ENCODE measurements at places on chromosomes 5 and 9. TPM values are rescaled to one million over a fixed set of nuclear protein-coding genes. Genes with fewer than 3 reads are reported as not detected.

GRCh38 chr5:151448038-151448985 is 909 bp downstream of the SLC36A1 start:
- peak overlapping the region; percentile 83 for H3K4me3 ChIP-seq
- H3K27me3 ChIP-seq: no peaks in the 10 kb centered on the region
- no peaks in the 10 kb centered on the region for H3K36me3 ChIP-seq

- no peak overlapping the region for H3K4me3 ChIP-seq
- no peaks in the 10 kb centered on the region for H3K4me1 ChIP-seq
- no peaks in the 10 kb centered on the region for H3K27me3 ChIP-seq
- no peaks in the 10 kb centered on the region for H3K36me3 ChIP-seq
These were observed 6.4 kb downstream of the IL3 start for GRCh38 chr5:132066871-132067270.

DNA sequence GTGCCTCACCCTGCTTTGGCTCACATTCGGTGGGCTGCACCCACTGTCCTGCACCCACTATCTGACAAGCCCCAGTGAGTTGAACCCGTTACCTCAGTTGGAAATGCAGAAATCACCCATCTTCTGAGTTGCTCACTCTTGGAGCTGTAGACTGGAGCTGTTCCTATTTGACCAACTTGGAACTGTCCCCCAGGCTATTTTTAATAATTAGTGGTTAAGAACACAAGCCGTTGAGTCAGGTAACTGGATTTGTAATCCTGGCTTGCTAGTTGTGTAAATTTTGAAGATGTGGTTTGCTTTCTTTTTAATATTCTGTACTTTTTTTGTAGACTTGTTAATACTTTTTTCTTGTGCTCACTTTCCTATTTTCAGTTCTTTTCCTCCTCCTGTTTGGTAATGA is 81.2 kb downstream of the CNTLN start:
- no peak overlapping the region for H3K4me3 ChIP-seq
- H3K36me3 ChIP-seq: no peaks in the 10 kb centered on the region
- ATAC-seq: no peak

LRRC26 gene
- not detected for total RNA-seq

- no peak overlapping the region for H3K4me3 ChIP-seq
- no peaks in the 10 kb centered on the region for H3K27me3 ChIP-seq
- no peak for ATAC-seq
- no peak overlapping the region for H3K27ac ChIP-seq
- H3K36me3 ChIP-seq: no peaks in the 10 kb centered on the region
These were observed 67.5 kb downstream of the APBA1 start for GRCh38 chr9:69604568-69605219.

GRCh38 chr9:97853844-97854695 is 1.0 kb downstream of the FOXE1 start:
- H3K36me3 ChIP-seq: no peaks in the 10 kb centered on the region
- no peak overlapping the region for H3K27ac ChIP-seq
- peak; percentile 31 for ATAC-seq
- peaks cover 54% of the 10 kb centered on the region for H3K4me1 ChIP-seq

- no peaks in the 10 kb centered on the region for H3K36me3 ChIP-seq
- no peak overlapping the region for H3K4me3 ChIP-seq
- no peaks in the 10 kb centered on the region for H3K27me3 ChIP-seq
- ATAC-seq: no peak
- H3K27ac ChIP-seq: no peak overlapping the region
- H3K4me1 ChIP-seq: no peaks in the 10 kb centered on the region
These were observed 23.6 kb upstream of the CEMIP2 start for GRCh38 chr9:71791875-71792274.

GRCh38 chr5:98349990-98350365 is 423.5 kb upstream of the RGMB start:
- H3K4me1 ChIP-seq: no peaks in the 10 kb centered on the region
- H3K4me3 ChIP-seq: no peak overlapping the region
- H3K27ac ChIP-seq: no peak overlapping the region
- H3K36me3 ChIP-seq: no peaks in the 10 kb centered on the region
- H3K27me3 ChIP-seq: no peaks in the 10 kb centered on the region

ALG2 gene
- total RNA-seq: 32.3 TPM

KCNV2 gene
- not detected for total RNA-seq

- no peak overlapping the region for H3K4me3 ChIP-seq
- no peaks in the 10 kb centered on the region for H3K4me1 ChIP-seq
- H3K27ac ChIP-seq: no peak overlapping the region
These were observed 8.3 kb downstream of the NANS start for GRCh38 chr9:98064623-98065392.

GRCh38 chr5:34639852-34640626 is 16.1 kb upstream of the RAI14 start:
- no peaks in the 10 kb centered on the region for H3K27me3 ChIP-seq
- no peak overlapping the region for H3K4me3 ChIP-seq
- H3K36me3 ChIP-seq: no peaks in the 10 kb centered on the region

DNA sequence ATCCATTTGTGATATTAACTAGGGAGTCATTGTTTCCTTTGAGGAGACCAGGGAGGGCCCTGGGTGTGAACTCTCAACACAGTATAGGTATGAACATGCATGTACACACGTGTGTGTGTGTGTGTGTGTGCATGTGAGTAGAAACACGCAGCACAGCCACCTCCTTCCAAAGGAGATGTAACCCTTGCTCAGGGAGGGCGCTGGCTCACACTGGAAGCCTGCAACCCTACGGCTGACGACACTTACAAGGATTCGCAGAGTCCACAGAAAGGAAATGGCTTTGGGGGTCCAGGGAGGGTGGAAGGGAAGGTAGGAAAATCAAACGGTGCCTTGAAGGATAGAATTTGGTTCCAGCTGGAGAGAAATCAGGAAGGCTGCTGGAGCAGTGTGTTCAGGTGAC is 21.9 kb downstream of the TRIP13 start:
- no peaks in the 10 kb centered on the region for H3K4me1 ChIP-seq
- no peak for ATAC-seq
- no peaks in the 10 kb centered on the region for H3K36me3 ChIP-seq
- H3K27ac ChIP-seq: no peak overlapping the region
- no peaks in the 10 kb centered on the region for H3K27me3 ChIP-seq

SLC45A2 gene
- total RNA-seq: not detected

SLC6A7 gene
- total RNA-seq: not detected

DNA sequence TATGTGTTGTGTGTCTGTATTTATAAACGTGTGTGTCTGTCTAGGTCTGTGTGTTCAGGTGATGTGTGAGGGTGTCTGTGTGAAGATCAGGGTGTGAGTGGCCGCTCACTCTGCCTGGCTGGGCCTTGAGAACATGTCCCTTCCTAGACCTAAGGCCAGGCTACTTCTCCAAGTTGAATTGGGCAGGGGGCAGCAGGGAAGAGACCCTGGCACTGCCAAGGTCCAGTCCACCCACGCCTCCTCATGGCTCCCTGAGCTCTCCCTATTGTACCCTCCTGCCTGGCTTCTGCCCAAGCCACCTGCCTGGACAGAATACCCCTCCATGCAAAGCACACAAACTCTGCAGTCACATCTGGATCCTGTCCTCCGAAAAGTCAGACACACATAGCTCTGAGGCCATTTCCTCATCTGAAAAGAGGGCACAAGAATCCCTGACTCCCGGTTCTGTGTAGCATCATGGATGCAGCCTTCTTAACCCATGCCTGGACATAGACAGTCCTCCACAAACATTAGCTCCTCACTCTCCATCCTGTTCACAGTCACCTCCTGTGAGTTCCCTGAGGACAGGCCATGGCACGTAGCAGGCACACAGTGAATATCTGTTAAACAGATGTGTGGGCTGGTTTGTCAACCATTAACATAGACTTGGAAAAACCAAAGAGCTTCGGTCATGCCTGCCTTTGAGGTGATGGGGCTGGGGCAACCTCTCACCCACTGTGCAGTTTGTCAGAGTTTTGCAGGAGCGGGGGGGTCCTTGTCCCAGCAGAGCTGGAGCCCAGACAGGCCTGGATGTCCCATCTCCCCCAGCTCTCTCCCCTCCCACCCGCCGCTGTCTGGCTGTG is 167.8 kb upstream of the MVB12B start:
- no peaks in the 10 kb centered on the region for H3K4me1 ChIP-seq
- peaks cover 25% of the 10 kb centered on the region for H3K27me3 ChIP-seq
- no peak overlapping the region for H3K4me3 ChIP-seq
- no peak overlapping the region for H3K27ac ChIP-seq
- no peak for ATAC-seq
- no peaks in the 10 kb centered on the region for H3K36me3 ChIP-seq

GRCh38 chr5:142110046-142110531 is 1.5 kb downstream of the NDFIP1 start:
- H3K36me3 ChIP-seq: no peaks in the 10 kb centered on the region
- H3K27me3 ChIP-seq: no peaks in the 10 kb centered on the region
- no peak for ATAC-seq

LCP2 gene
- total RNA-seq: 17.0 TPM

DMRT3 gene
- not detected for total RNA-seq

GRCh38 chr9:19699756-19700155 is 89.1 kb downstream of the SLC24A2 start:
- no peak overlapping the region for H3K4me3 ChIP-seq
- no peak overlapping the region for H3K27ac ChIP-seq
- H3K36me3 ChIP-seq: no peaks in the 10 kb centered on the region
- H3K27me3 ChIP-seq: no peaks in the 10 kb centered on the region
- no peaks in the 10 kb centered on the region for H3K4me1 ChIP-seq

DNA sequence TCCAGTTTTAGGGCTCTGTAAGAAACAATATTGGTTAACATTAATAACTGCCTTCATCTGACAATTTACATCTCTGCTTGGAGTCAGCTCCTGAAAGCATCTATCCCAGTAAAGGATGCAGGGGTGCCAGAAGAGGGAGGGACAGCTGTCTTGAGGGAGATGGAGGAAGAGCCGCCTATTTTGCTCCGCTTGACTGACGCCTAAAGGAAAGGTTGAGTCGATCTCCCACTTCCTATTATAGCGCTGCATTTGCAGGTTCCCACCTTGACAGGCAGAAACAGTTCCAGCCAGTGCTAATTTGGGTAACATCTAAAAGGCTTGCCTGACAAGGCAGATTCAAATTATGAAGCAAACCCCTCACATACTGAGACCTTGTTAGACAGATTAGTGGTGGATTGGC is 374.6 kb downstream of the SPATA31D1 start:
- H3K36me3 ChIP-seq: no peaks in the 10 kb centered on the region
- no peak for ATAC-seq
- H3K27ac ChIP-seq: no peak overlapping the region
- no peaks in the 10 kb centered on the region for H3K27me3 ChIP-seq

GABRA6 gene
- total RNA-seq: not detected

OLFML2A gene
- total RNA-seq: 43.0 TPM

GRCh38 chr5:172453986-172454357 is 353 bp downstream of the SH3PXD2B start:
- H3K4me3 ChIP-seq: peak overlapping the region; percentile 75
- H3K36me3 ChIP-seq: peaks cover 6% of the 10 kb centered on the region
- ATAC-seq: peak; percentile 30
- H3K4me1 ChIP-seq: peaks cover 8% of the 10 kb centered on the region

- H3K27ac ChIP-seq: no peak overlapping the region
- H3K4me3 ChIP-seq: no peak overlapping the region
- no peaks in the 10 kb centered on the region for H3K4me1 ChIP-seq
- no peaks in the 10 kb centered on the region for H3K27me3 ChIP-seq
- H3K36me3 ChIP-seq: no peaks in the 10 kb centered on the region
These were observed 10.5 kb upstream of the GDNF start for GRCh38 chr5:37850226-37850865.

GRCh38 chr9:121861501-121862180 is 210.2 kb downstream of the DAB2IP start:
- ATAC-seq: no peak
- no peak overlapping the region for H3K27ac ChIP-seq
- no peaks in the 10 kb centered on the region for H3K27me3 ChIP-seq
- H3K36me3 ChIP-seq: peaks cover 47% of the 10 kb centered on the region

DNA sequence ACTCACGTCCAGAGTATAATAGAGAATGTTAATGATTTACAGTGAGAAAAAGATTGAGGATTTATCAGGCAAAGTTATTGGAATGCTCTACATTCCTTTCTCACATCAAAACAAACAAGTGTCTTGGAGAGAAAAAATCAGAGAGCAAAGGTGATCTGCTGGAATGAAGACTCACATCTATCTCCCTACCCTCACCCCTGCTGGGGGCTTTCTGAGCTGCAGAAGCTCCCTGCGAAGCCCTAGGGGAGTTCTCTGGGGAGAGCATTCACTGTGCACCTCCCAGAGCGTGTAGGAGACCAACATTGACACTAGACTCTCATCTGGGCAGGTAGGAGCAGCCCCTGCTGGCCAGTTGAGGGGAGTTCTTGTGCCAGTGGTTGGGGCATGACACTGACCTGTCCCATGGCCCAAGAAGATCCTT is 76.6 kb upstream of the ADAMTS16 start:
- no peak overlapping the region for H3K4me3 ChIP-seq
- no peaks in the 10 kb centered on the region for H3K36me3 ChIP-seq
- H3K4me1 ChIP-seq: no peaks in the 10 kb centered on the region
- no peak for ATAC-seq
- H3K27me3 ChIP-seq: peaks cover 6% of the 10 kb centered on the region

SPINK6 gene
- not detected for total RNA-seq

GRCh38 chr9:120758544-120758943 is 34.7 kb downstream of the FBXW2 start:
- no peak overlapping the region for H3K27ac ChIP-seq
- no peaks in the 10 kb centered on the region for H3K36me3 ChIP-seq
- ATAC-seq: no peak
- H3K27me3 ChIP-seq: no peaks in the 10 kb centered on the region
- H3K4me1 ChIP-seq: no peaks in the 10 kb centered on the region
- H3K4me3 ChIP-seq: no peak overlapping the region

- H3K36me3 ChIP-seq: no peaks in the 10 kb centered on the region
- H3K4me3 ChIP-seq: no peak overlapping the region
- no peak for ATAC-seq
- H3K27ac ChIP-seq: no peak overlapping the region
- H3K4me1 ChIP-seq: no peaks in the 10 kb centered on the region
These were observed 51.7 kb upstream of the FCN1 start for GRCh38 chr9:134969156-134970045.

GRCh38 chr5:180824630-180825476 is 22.2 kb upstream of the MGAT1 start:
- H3K4me3 ChIP-seq: no peak overlapping the region
- H3K4me1 ChIP-seq: peaks cover 68% of the 10 kb centered on the region
- no peaks in the 10 kb centered on the region for H3K27me3 ChIP-seq
- no peaks in the 10 kb centered on the region for H3K36me3 ChIP-seq
- no peak for ATAC-seq
- no peak overlapping the region for H3K27ac ChIP-seq

DNA sequence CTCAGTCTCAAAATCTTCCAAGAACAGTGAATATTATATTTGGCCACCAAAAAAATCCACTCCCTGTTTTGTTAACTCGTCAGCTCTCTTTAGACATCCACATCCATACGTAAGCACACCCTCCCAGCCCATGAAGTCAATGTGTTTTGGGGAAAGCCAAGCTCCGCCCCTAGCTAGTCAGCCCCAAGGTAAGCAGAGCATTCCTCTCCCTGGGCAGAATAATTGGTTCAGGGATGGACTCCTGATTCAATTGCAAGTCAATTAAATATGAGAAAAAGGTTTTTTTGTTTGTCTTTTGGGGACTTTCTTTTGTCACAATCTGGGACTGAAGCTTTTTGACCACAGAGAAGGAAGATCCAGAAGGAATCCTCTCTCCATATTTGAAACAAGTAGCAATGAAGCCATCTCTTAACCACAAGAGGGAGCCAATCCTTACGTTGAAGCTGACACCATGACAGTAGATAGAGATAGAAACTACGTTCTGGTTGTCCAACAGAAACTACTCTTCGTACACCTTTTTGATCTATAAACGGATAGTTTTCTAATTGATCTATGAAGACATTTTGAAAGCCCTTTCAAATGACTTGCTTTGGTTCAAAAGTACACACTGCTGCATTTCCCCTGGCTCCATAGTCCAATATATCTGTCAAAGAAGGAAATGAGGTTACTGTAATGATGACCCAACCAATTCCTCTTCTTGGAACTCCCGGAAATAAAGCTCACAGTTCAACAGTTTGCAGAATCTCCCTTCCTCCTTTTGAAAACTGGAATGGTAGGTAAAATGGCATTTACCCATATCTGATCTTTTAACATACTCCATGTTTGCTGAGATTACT is 166.4 kb downstream of the TLE1 start:
- no peak overlapping the region for H3K4me3 ChIP-seq
- H3K27me3 ChIP-seq: no peaks in the 10 kb centered on the region
- H3K27ac ChIP-seq: no peak overlapping the region
- H3K4me1 ChIP-seq: no peaks in the 10 kb centered on the region
- H3K36me3 ChIP-seq: no peaks in the 10 kb centered on the region
